Stimulated activated CD4-positive, alpha-beta T cell treated with anti-CD3 and anti-CD28 coated beads, TNF-alpha, amount 100 ng/mL, for 1 hour (primary cell): ENCODE measurements at places on chromosomes 2 and 18.

- DNase-seq: no peak
Measured at GRCh38 chr18:59056706-59057492, 82.8 kb upstream of the SEC11C start.

- DNase-seq: no peak
Measured at GRCh38 chr2:96102596-96103186, 13.7 kb downstream of the ADRA2B start.

DNA sequence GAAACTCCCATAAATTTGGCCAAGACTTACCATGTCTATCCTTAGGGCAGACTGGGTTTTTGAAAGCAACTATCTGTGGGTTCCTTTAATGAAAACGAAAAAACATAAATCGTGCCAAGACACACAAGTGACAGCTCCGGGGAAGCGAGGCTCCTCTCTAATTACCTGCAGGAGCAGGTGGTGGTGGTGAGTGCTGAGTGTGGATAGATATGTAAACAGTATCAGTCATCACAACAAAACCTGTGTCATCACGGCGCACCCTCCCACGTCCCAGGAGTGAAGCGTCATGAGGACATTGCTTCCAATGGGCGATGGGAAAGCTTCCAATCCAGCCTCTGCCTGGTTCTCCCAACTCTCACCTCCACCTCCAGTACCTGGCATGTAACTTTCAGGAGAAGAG, 31.3 kb downstream of the ACKR3 start:
- no peak for DNase-seq

GRCh38 chr2:132482821-132483220, 66.2 kb downstream of the GPR39 start:
- no peak for DNase-seq

DNA sequence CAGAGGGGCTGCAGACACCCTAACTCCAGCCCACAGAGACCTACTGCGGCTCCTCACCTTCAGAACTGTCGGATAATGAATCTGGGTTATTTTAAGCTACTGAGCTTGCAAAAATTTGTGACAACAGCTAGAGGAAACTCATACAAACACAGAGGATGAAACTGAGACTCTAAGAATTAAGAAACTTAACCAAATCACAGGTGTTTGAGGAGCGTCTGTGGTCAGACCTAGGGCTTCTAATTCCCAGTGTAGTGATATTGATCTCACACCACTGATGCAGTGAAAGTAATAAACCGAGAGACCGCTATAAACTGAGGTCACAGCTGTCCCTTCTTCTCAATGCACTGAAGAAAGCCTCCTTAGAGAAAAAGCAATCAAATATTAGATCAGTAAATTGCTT, 110.1 kb downstream of the RGPD3 start:
- DNase-seq: no peak

- DNase-seq: no peak
Measured at GRCh38 chr18:77078690-77079070, 53.9 kb downstream of the MBP start.
